ENCODE measurements at places on chromosomes 7 and 10. TPM values are rescaled to one million over a fixed set of nuclear protein-coding genes. Genes with fewer than 3 reads are reported as not detected.
A peak's percentile ranks its signal among the peaks of the same experiment; 100 is the strongest.

KIF20B gene
- 25.8 TPM for total RNA-seq

GRCh38 chr7:26792576-26792975, 71.8 kb downstream of the SKAP2 start:
- no peak for DNase-seq

SPDYE1 gene
- not detected for total RNA-seq

SPAM1 gene
- total RNA-seq, result not detected

ADAM12 gene
- 82.7 TPM for total RNA-seq

- no peak for DNase-seq
Measured at GRCh38 chr10:77836299-77836820, 90.2 kb downstream of the DLG5 start.

AOAH gene
- total RNA-seq, result 0.74 TPM

DNA sequence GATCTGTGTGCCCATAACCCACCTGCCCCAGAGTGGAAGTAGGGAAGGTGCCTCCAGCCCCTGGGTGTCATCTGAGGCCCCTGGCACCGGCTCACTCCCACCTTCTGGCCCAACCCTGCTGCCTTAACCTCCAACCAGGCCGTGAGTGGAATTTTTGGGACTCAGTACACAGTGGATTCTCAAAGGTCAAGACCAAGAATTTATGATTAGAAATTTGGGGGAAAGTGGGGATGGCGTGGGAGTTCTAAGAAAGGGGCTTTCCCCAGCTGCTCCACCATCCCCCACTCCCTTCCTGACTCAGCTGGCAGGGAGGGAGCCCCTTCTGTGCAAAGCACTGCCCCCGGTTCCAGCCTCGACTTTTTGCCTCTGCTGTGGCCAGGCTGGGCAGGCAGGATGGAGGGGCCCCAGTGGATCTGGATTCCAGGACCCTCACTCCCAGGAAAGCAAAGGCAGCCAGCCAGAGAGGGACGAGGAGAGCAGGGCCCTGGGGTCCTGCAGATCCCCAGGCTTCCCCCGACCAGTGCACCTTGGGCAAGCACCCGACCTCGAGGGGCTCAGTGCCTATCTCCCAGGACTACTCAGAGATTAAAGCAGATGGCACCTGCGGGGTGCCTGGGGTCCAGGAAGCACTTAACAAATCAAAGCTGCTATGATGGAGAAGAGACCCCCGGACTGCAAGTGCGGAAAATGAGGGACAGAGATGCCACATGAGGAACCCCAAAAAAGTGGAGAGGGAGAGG, 12.8 kb downstream of the SPOCK2 start:
- DNase-seq, result no peak

- no peak for DNase-seq
Measured at GRCh38 chr7:5222841-5223411, 32.9 kb downstream of the WIPI2 start.

DNA sequence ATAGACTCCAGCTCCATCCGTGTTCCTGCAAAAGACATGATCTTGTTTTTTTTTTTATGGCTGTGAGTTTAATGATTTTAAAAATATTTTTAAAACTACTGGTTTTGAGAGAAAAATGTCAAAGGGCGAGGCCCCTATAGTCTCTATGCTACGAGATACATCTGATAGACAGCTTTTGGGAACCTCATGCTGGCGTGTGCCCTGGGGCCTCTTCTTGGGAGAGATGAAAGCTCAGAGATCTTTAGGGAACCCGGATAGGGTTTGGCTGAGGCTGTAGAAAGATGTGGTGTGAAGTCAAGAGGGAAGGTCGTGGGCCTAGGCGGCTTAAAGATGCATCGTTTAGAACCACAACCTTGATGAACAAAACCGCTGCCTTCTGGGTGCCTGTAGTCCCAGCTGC, 70.2 kb downstream of the PDIA4 start:
- DNase-seq, result no peak

GRCh38 chr7:40700653-40701421, 566.0 kb downstream of the SUGCT start:
- DNase-seq, result no peak

GRCh38 chr7:28328822-28329660, 83.3 kb upstream of the CREB5 start:
- DNase-seq, result no peak

GRCh38 chr10:79180414-79181221, 111.9 kb downstream of the ZMIZ1 start:
- no peak for DNase-seq

- no peak for DNase-seq
Measured at GRCh38 chr7:116232920-116233319, 22.6 kb downstream of the TES start.

COBL gene
- total RNA-seq, result not detected

DNA sequence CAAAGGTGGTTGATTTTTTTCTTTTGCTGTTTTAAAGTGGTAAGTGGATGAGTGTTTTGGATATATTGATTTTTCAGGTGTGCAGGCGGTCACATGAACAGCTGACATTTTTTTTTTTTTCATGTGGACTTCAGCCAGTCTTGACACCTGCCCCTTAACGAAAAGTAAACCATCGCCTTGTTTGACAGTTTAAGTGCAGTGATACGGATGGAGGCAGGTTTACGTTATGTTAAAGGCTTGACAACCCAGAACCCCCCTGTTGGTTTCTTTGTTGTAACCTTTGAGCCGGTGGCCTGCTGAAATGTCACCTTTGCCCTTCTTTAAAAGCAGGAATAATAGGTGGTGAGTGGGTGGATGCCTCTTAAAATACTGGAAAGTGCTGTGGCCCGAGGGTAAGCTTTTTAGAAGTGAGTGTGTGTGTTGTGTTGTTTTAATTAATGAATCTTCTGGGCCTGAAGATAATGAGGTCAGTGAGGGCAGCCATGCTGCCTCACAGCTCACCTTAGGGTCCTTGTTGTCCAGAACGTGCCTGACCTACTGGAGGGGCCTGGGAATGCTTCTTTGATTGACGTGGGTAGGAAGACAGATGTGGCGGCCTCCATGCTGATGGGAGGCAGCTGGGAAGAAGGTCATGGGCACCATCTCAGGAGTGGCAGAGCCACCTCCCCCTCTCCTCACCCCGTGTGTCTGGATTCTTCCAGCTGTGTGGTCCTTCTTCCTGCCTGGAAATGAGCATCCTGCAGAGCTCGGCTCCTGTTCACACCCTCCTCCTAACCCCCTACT, 69.8 kb downstream of the TCF7L2 start:
- DNase-seq, result no peak

GRCh38 chr7:110065121-110065520, 1025.8 kb upstream of the LRRN3 start:
- DNase-seq, result no peak

MSMB gene
- total RNA-seq, result not detected

- peak; percentile 91 for DNase-seq
Measured at GRCh38 chr10:61786728-61787127, 114.8 kb upstream of the ARID5B start.

AZGP1 gene
- total RNA-seq, result not detected

DNA sequence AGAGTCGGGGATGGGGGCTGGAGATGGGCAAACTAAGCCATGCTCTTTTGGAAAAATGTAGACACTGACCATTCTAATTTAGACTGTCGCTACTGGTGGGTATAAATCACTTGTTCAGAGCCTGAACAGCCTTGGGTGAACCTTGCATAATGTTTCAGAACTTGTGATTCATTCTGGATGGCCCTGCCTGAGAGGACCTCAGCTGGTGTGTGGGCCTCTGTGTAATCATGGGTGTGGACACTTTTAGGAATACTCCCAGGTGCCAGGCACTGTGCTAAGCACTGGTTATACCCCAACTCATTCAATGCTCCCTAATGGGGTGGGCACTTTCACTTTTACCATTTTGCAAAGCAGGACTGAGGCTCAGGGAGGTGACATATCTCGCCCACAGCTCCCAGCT, 26.8 kb upstream of the TM9SF3 start:
- DNase-seq, result no peak

ELN gene
- 101 TPM for total RNA-seq

ZDHHC6 gene
- total RNA-seq, result 36.6 TPM

DNA sequence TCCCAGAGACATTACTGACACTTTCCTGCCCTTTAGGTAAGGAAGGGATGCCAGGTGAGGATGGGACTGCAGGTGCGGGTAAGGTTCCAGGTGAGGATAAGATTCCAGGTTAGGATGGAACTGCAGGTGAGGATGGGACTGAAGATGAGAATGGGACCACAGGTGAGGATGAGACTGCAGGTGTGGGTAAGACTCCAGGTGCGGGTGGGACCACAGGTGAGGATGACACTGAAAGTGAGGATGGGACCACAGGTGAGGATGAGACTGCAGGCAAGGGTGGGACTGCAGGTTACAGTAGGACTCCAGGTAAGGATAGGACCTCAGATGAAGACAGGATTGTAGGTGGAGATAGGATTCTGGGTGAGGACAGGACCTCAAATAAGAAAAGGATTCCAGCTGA, 322.3 kb downstream of the WDR37 start:
- no peak for DNase-seq

DNA sequence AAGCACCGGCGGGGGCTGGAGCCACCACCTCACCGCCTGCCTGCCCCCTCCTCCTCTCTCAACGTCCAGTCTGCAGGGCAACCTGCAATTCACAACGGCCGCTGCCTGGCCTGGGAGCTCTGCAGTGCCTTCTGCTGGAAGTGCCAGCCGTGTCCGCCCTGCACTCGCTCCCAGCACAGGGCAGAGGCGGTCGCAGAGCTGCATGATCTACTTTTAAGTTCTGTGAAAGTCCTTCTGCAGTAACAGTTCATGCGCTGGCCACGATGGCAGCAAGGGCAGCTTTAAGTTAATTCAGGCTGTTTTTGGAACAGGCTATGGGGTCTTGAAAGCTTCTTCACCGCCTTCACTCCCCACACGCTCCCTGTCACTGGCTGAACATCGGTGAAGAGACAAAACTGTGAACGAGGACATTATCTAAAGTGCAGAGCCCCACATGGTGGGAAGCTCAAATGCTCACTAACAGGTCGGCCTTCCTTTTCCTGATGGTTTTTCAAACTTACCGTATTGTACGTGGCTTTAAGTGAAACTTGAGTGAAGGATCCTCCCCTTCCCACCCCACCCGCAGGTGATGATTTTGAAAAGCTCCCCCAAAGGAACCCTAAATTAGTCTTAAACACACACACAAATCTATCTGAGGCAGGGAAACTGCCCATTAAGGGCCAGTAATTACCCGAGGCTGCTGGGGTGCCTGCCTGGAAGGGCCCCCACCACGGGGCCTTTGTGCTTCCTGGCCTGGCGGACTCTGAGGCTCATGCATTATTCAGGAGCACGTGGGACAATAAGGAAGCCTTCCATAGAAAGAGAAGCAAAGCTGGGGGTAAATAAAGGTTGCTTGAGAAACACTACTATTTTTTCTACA, 504.3 kb downstream of the DNAJB6 start:
- DNase-seq, result no peak

STN1 gene
- total RNA-seq, result 18.4 TPM

CCDC172 gene
- not detected for total RNA-seq

KNDC1 gene
- total RNA-seq, result 0.41 TPM

EIF5AL1 gene
- total RNA-seq, result 1.5 TPM

- DNase-seq, result peak; percentile 72
Measured at GRCh38 chr7:144386741-144387140, 16.8 kb downstream of the NOBOX start.

DNAJC12 gene
- 1.1 TPM for total RNA-seq

GRCh38 chr7:157567666-157568065, 230.9 kb downstream of the DNAJB6 start:
- DNase-seq, result no peak

TUBB8 gene
- not detected for total RNA-seq

- DNase-seq, result no peak
Measured at GRCh38 chr10:19778996-19779395, 37.2 kb upstream of the PLXDC2 start.

GRCh38 chr10:118568327-118568848, 27.1 kb downstream of the PRLHR start:
- peak; percentile 83 for DNase-seq

CYP3A4 gene
- total RNA-seq, result not detected

DNA sequence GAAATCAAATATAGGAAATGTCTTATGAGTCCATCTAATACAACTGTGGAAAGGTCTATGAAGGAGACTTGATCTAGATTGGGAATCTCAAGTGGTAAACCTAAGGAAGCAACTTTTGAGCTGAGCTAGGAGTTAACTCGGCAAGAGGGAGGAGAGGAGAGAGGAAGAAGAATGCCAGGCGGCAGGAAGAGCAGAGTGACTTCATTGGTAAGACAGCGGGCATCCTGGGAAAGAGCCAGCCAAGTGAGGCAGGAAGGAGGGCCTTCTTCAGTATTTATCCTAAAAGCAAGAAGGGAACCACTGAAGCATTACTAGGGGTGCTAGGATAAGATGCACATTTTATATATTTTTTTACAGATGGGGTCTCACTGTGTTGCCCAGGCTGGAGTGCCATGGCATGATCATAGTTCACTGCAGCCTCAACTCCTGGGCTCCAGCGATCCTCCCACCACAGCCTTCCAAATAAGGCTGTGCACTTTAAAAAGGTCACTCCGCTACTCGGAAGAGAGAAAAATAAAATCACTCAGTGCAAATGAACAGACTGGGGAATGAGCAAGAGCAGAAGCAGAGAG, 2.0 kb downstream of the BCL7B start:
- DNase-seq, result no peak

DNA sequence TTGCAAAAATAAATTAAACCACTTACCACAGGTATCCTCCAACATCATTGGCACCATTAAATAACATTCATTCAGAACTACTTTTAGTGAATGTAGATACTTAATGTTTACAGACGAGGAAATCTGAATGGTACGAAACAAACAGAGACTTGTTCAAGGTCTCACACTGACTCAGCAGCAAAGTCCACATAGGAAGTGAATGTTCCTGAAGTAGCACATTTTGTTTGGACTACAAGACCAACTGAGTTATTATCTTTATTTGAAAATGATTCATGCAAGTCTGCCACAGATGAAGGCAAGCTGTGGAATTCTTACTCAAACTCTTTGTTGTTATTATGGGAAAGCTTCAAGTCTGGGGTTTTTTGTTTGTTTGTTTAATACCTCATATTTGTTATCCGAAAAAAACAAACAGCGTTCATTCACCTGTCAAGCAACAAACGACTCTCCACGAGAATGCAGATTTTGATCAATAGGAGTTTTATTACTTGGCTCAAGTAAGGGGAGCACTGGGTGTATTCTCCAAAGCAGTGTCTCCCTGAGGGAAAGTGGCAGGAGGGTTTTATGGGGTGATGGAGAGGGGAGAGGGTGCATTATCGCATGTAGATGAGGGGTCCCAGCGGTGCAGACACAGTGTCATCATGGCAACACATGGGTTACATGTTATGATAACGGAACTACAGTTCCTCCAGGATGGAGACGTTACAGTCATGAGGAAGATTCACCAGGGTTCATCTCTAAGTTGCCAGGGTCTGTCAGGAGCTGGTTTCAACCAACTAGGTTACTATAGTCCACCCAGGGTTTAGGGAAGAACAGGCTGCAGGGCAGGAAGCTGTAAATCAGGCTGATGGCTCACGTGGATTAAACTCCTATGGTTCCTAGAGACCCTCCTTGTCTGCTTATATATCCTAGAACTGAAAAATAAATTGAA, 147.7 kb upstream of the AKR1E2 start:
- DNase-seq, result peak; percentile 90

DNA sequence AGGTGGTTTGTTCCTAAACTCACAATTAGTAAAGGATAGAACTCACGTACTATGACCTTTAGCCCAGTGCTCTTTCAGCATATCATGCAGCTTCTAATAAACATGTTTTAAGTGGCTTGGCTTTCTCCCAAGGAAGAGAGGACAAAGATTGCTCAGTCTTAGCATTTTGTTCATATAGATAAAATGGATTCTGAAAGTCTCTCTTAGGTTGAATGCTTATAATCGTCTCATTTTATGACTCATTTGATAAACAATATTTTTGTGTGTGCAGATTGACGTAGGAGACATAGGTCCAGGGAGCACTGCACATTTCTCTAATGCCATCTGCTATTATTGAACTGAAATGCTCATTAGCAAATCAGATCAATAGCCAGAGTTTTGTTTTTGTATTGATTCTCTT, 44.8 kb downstream of the GNAT3 start:
- no peak for DNase-seq

Measured in fibroblast of the aortic adventitia (primary cell).